Left renal pelvis (tissue), 4 donors: ENCODE measurements at places on chromosomes 2 and 18. TPM values are rescaled to one million over a fixed set of nuclear protein-coding genes. Genes with fewer than 3 reads are reported as not detected.

Gene IL36B
- polyA plus RNA-seq, result not detected

Gene EMILIN1
- polyA plus RNA-seq, result 102 TPM

Gene FOXD4L1
- 0.11 TPM for polyA plus RNA-seq

Gene TACR1
- 1.2 TPM for polyA plus RNA-seq

Gene MC2R
- not detected for polyA plus RNA-seq

Gene RNF152
- polyA plus RNA-seq, result 11.8 TPM

Gene DPYSL5
- polyA plus RNA-seq, result 6.8 TPM

Gene ZNF521
- polyA plus RNA-seq, result 36.7 TPM

Gene YPEL5
- 134 TPM for polyA plus RNA-seq

Gene INPP5D
- polyA plus RNA-seq, result 7.5 TPM

Gene ID2
- 352 TPM for polyA plus RNA-seq

Gene LTBP1
- 91.6 TPM for polyA plus RNA-seq

Gene HJURP
- 24.3 TPM for polyA plus RNA-seq

Gene FMNL2
- polyA plus RNA-seq, result 115 TPM

Gene EFR3B
- 5.7 TPM for polyA plus RNA-seq

Gene CYS1
- 80.7 TPM for polyA plus RNA-seq

Gene RSAD2
- 6.3 TPM for polyA plus RNA-seq

Gene PTPRN
- 0.09 TPM for polyA plus RNA-seq

Gene CPS1
- polyA plus RNA-seq, result 4.4 TPM

Gene BARD1
- 11.5 TPM for polyA plus RNA-seq
